Hematopoietic multipotent progenitor cell treated with erythropoietin and hydrocortisone succinate and interleukin-3 and kit ligand, for 6 days (in vitro differentiated cells): ENCODE measurements at places on chromosomes 7 and 10.

GRCh38 chr7:151470711-151471110 is 30.8 kb upstream of the CRYGN start:
- DNase-seq: no peak

DNA sequence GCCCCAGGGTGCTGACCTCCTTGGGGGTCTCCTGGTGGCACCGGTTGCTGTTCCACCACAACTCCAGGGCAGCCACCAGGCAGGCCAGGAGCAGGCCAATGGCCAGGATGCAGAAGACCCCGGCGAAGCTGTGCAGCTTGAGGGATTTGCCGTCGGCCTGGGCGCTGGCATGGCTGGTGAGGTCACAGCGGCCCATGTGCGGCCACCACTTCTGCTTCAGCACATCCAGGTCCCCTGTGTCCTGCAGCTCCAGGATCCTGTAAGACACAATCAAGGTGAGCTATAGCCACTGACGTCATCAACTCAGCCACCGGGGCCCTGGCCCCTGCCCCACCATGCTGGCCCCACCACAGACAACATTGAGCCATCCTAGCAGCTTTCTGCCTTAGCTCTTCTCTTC is 753.2 kb downstream of the GRID1 start:
- no peak for DNase-seq

DNA sequence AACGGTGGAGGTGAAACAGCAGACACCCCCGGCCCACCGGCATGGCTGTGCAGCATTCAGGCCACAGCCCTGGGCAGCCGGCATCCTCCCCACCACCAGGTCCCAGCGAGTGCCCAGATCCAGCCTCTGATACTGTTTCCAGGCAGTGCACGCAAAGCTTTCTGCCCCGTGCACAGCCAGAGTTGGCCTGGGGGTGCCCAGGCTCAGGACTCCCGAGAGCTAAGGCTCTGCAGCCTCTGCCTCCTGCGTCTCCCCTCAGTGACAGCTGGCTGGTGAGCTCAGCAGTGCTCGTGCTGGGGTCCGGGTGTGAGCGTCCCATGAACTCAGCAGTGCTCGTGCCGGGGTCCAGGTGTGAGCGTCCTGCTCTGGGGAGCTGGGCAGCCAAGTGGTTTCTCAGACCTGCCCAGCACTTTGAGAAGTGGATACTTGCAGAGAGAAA is 65.4 kb downstream of the CFAP46 start:
- DNase-seq: no peak

- DNase-seq: no peak
Measured at GRCh38 chr10:131198401-131198800, 113.1 kb downstream of the TCERG1L start.

- no peak for DNase-seq
Measured at GRCh38 chr7:44152971-44153947, 12.1 kb upstream of the MYL7 start.

- peak; percentile 76 for DNase-seq
Measured at GRCh38 chr10:28479425-28479865, 53.5 kb upstream of the WAC start.

DNA sequence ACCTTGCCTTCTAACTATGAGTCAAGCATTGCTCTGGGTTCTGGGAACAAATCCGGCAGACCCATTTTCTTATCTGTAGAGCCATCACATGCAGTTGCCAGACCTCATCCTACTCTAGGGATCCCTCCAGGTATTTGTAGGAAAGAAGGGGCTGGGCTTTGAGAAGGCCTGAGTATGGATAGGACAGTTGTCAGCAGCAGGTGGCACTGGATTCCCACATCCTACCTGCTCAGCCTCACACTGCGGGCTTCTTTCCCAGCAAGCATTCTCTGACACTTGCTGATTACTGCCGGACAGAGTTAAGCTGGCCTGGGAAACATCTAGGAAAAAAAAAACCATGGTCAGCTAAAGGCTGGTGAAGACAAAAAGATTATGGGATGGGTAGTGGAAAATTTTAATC is 224.1 kb downstream of the CCSER2 start:
- DNase-seq: no peak
